ENCODE measurements at places on chromosomes 3 and 15.

DNA sequence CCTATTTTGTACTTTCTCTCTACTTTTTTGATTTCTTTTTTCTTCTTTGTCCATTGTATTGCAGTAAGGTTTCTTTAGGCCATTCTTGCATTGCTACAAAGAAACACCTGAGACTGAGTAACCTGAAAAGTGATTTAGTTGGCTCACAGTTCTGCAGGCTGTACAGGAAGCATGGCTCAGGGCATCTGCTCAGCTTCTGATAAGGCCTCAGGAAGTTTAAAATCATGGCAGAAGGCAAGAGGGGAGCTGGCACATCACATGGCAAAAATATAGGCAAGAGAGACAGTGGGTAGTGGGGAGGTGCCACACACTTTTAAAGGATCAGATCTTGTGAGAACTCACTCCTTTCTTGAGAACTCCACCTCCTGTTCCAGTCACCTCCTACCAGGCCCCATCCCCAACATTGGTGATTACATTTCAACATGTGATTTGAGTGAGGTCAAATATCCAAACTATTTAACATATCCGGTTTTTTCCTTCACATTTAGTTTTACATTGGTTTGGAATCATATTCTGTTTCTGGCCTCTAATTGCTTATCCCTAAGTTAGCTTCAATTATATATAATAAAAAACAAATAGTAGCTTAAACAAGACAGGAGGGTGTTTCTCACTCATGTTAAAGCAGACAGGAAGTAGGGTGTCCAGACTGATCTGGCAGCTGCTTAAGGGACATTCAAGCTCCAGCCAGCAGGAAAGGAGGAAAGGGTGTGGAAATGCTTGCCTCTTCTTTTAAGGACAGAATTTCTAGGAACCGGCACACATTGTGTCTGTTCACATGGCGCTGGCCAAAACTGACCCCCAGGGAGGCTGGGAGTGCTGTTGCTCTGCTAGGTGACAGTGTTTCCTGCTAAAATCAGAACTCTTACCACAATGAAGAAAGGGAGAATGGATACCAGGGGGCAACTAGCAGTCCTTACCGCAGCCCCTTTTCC lies 28.8 kb upstream of the SKOR1 start:
- DNase-seq: no peak

GRCh38 chr15:73387507-73388255 lies 18.9 kb upstream of the HCN4 start:
- no peak for DNase-seq

DNA sequence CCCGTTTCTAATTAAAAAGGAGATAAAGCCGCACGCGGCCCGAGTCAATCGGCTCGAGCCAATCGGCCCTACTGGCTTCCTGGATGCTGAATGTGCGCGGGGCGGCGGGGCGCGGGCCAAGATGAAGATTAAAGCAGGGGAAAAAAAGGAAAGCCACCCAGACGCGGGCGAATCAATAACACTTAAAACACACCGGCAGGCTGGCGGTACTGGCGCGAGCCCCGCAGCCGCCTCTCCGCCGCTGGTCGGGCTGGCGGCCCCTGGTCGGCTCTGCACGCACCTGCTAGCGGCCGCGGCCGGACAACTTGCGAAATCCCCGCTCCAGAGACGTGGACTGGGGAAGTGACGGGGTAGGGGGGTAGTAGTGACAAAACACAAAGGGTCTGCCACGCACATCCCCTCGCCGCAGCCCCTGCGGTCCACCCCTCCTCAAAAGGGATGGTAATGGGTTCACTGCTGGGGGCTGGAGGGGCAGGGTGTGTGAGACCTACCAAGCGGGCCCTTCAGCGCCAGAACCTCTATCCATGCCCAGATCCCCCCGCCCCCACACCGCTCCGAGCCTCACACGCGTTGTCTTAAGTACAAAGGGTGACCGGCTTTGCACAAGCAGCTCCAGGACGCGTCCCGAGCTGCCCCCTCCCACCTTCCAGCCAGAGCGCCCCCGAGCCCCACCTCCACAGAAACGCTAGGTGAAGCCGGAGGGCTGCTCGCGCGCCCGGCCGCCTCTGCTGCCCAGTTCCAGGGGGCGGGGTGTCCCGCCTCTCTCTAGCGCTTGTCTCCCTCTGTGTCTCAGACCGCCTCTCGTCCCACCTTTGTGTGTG lies 1.4 kb downstream of the WNT7A start:
- DNase-seq: no peak

- no peak for DNase-seq
Measured at GRCh38 chr3:159765030-159765859, 223.4 kb upstream of the IL12A start.

DNA sequence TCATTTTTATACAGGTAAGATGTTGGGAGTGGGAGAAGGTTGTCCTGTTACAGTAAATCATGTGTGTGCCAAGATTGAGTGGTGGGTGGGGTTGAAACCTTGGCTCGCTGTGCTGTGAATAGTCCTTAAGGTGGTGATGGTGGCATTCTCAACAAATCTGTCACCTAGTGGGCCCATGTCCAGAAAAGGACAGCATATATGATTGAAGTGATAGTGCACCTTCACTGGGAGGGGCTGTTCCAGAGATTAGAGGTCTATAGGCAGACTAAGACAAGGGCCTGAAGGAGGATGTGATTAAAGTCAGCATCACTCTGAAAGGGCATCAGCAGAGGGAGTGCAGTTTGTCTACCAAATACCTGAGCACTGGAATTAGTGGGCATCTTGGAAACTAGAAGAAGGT lies 374.2 kb upstream of the C2CD4B start:
- no peak for DNase-seq

- DNase-seq: no peak
Measured at GRCh38 chr15:37921527-37922385, 12.7 kb upstream of the TMCO5A start.

DNA sequence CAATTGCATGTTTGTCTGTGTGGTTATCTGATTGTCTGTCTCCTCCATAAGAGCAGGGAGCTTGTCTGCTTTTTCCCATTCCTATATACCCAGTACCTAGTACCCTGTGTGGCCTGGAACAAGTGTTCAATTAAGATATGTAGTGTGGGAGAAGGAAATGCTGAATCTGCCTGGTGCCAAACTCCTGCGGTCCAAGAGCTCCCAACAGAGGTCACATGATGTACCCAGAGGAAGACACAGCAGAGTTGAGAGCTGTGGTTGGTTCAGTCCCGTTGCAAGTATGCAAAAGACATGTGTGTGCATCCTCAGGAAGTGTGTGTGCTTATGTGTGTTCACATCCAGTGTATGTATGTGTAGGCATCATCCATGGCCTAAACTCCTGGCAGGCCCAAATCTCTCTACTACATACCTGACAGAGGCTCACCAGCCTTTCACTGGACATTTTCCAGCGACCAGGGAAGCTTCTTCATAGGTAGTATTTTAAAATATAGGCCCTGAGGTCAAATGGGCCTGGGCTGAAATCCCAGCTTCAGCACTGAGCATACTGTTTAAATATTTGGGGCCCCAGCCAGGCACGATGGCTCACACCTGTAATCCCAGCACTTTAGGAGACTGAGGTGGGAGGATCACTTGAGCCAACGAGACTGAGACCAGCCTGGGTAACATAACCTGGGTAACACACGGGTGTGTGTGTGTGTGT lies 34.0 kb upstream of the ITGA11 start:
- DNase-seq: no peak

- no peak for DNase-seq
Measured at GRCh38 chr3:24401811-24402185, 92.9 kb downstream of the THRB start.

DNA sequence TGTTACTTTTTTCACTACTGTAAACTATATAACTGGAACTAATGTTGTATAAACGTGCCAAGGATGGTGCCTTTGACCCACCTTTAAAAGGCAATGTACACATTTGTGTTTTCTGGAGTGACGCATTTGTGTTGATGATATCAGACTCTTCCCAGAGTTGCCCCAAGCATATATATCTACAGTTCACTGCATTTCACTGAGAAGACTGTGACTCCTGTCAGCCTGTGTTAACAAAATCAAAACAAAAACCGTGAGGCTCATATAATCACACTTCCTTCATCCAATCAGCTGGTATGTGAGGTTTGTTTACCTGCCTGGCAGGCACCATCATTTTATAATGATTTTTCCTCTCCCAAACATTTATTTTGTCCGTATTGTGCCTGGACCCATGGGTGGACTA lies 117.6 kb upstream of the ROBO1 start:
- no peak for DNase-seq

GRCh38 chr15:73286311-73286710 lies 82.4 kb downstream of the HCN4 start:
- no peak for DNase-seq

GRCh38 chr3:118097660-118098059 lies 937.0 kb downstream of the IGSF11 start:
- no peak for DNase-seq

- no peak for DNase-seq
Measured at GRCh38 chr3:5019411-5020241, 40.4 kb downstream of the BHLHE40 start.

DNA sequence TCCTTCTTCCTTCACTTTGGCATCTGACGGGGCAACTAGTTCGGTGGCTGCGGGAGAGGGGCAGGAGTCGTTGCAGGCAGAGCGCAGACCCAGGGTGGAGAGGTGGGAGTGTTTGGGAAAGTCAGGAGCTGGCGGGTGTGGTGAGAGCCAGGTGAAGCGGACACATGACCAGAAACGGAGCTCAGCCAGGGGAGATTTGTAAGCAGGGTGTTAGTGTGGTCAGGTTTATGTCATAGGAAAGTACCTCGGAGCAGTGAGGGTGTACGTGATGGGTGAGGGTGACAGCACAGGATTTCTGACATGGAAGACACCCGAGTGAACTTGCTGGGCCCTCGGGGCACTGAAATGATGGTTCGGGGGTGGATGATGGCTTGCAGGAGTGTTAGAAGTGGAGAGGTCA lies 247.4 kb upstream of the TPM1 start:
- no peak for DNase-seq

GRCh38 chr3:52190294-52191074 lies 7.5 kb upstream of the ALAS1 start:
- no peak for DNase-seq

- DNase-seq: no peak
Measured at GRCh38 chr3:172530101-172530561, 6.9 kb upstream of the TNFSF10 start.

GRCh38 chr3:127787571-127788365 lies 34.5 kb downstream of the MGLL start:
- DNase-seq: no peak

- DNase-seq: no peak
Measured at GRCh38 chr3:107416138-107416537, 38.9 kb downstream of the CCDC54 start.
